Activated CD4-positive, alpha-beta memory T cell treated with anti-CD3 and anti-CD28 coated beads for 36 hours (primary cell): ENCODE measurements at places on chromosomes 4 and X. TPM values are rescaled to one million over a fixed set of nuclear protein-coding genes. Genes with fewer than 3 reads are reported as not detected.

CXXC4 gene
- total RNA-seq = not detected

SSX2B gene
- total RNA-seq = not detected

DDIT4L gene
- 0.24 TPM for total RNA-seq

CT45A3 gene
- not detected for total RNA-seq

- no peak for DNase-seq
Measured at GRCh38 chr4:81162752-81163458, 52.1 kb downstream of the PRKG2 start.

GRCh38 chrX:27463187-27463586, at the start of gene PPP4R3C:
PPP4R3C (minus strand) TSS chrX:27463341; CDS start chrX:27463296, 45 bp downstream.
- no peak for DNase-seq
